Brain microvascular endothelial cell (primary cell): ENCODE measurements at places on chromosomes 11 and 22.

DNA sequence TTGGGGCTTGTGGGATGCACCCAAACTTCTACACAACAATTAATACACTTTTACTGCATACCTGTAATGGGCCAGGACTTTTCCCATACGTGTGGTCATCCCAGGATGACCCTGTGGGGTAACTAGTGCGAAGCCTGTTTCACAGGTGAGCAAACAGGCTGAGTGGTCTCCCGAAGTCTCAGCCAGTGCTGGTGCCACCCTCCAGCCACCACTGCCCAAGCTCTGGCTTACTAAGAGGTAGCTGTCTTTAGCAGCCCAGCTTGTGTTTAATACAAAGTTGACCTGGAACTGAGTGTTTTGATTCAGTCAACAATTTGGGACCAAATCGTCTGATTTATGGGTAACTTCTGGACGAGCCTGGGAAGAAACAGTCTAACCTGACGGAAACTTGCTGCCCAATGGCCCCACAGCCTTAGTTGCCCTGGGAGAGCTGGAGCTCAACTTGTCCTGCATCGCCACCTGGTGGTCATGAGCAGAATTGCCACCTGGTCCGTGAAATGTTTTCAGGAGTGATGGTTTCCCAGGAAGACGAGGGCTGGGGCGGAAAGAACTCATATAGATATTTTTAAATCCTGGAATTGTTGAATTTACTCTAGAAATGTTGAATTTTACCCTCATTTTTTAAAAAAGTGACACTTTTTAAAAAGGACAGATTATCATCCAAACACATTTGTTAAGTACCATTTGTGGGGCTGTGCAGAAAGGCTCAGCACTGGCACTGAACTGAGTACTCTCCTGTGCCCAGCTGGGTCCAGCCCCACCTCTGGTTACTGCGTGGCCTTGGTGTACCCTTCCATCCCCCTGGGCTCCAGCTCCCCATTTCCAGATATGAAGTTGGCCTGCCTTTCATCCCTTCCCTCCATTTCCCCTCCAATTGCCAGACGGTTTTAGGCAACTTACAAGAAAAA, 95.5 kb upstream of the PARVA start:
- DNase-seq, result peak; percentile 86

DNA sequence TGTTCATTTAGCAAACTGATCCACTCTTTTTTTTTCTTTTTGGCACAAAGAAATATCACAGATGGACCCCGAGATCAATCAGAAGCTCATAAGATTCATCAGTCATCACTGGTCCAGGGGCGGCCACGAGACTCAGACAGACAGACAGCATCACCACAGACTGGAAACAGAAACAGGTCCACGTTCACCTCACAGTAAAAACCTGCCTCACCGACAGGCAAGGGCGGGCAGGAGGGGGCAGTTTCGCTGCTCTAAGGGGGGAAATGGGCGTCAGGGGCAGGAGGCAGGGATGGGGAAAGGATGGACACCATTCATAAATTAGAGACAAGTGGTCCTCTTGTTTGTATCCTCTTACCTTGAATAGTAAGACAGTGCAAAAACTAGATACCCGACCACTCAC, 16.5 kb downstream of the CHST1 start:
- DNase-seq, result no peak

DNA sequence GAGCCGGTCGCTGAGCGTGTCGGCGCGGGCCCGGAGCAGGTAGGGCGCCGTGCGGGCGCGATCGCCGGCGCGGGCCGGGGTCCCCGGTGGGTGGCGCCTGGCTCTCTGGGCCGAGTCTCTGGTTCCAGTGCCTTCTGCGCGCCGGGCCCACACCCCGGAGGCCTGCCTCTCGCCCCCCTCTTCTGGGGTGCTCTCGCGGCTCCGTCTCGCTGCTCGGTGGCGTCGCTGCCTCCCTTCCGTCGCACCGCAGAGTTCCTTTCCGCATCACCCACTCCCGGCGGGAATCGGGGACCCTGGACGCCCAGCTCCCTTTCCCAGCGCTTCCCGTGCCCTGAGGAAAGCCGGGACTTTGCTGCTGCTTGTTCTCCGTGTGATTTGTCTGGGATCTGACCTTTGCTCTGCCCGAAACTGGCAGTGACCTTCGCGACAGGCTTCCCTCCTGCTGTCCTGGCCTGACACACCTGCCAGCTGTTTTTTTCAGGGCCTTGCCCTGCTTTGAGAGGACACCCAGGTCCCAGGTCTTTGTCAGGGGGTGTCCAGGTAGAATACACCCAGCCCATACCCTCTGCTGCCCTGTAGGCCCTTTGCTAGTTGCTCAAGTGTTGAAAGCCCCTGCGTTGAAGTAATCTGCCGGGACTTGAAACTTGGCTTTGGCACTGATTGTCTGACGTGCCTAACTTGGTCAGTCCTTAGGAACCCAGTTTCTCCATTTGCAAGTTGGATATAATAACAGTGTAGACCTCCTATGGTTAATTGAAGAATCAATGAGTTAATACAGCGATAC, 711 bp downstream of the FDX1 start:
- no peak for DNase-seq

- DNase-seq, result no peak
These were observed 3.7 kb downstream of the CST6 start for GRCh38 chr11:66015454-66015881.

DNA sequence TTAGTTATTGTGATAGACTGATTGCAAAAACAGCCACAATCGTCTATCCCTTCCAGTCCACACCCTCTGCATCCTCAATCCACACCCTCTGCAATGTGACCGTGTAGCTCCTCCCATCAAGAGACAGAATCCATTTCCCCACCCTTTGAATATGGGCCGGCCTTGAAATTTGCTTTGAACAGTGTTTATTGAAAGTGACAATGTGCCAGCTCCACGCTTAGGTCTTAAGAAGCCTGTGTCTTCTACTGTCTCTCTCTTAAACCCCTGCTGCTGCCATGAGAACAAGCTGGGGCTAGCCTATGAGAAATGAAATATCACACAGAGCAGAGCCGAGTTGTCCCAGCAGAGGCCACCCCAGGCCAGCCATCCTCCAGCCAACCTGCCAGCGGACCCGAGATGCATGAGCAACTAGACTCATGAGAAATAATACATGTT, 22.3 kb upstream of the MICAL2 start:
- DNase-seq, result peak; percentile 84

- no peak for DNase-seq
These were observed 729.7 kb downstream of the BRD1 start for GRCh38 chr22:49097966-49098365.

GRCh38 chr11:67211656-67212436, 54.4 kb upstream of the GRK2 start:
- no peak for DNase-seq

- DNase-seq, result peak; percentile 43
These were observed 8.5 kb upstream of the FXYD6 start for GRCh38 chr11:117884994-117885393.

DNA sequence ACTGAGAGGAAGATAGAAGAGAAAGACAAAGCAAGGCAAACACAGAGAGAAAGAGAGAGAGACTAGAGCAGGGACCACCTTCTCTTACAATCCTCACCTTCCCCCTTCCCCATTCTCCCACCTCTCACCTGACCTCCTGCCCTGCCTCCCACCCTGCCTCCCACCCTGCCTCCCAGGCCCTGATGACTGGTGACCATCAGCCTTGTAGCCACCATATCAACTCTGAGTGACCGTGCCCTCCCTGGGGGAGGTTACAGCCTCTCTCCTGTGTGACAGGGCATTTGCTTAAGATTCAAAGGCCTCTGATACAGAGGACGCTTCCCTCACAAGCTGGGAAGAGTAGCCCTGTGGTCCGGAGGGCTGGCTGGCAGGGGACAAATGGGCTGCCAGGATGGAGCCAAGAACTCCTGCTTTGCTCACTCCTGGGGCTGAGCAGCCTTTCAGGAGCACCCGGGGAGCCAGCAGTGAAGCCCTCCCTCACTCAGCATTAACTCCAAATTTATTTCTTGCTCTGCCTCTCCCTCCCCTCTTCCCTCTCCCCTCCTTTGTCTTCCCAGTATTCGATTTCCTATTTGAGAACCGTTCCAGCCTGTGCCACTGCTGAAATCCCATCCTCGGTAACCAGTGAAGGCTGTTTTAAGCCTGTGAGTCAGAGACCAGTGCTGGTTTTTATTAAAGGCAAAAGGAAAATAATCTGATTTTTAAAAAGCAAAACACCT, 125.2 kb upstream of the SYT13 start:
- DNase-seq, result peak; percentile 14

GRCh38 chr11:122486793-122487495, 168.6 kb upstream of the UBASH3B start:
- peak; percentile 2 for DNase-seq

DNA sequence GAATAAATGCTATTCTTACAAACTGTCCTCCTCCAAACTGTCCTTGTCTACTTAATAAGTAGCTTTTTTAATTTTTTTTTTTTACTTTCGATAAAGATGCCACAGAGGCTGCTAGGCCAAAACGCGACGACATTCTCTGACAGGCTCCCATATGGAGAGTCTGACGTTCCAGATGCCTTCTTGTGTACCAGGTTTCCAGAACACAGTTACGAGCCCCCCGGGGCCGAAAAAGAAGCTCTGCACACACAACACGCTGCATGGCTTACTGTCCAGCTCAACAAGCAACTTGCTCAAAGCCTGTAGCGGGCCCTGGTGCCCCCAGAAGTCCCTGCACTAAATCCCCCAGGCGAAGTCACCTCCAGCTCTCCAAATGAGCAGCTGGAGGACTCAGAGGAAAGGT, 39.3 kb downstream of the LARGE1 start:
- DNase-seq, result no peak

DNA sequence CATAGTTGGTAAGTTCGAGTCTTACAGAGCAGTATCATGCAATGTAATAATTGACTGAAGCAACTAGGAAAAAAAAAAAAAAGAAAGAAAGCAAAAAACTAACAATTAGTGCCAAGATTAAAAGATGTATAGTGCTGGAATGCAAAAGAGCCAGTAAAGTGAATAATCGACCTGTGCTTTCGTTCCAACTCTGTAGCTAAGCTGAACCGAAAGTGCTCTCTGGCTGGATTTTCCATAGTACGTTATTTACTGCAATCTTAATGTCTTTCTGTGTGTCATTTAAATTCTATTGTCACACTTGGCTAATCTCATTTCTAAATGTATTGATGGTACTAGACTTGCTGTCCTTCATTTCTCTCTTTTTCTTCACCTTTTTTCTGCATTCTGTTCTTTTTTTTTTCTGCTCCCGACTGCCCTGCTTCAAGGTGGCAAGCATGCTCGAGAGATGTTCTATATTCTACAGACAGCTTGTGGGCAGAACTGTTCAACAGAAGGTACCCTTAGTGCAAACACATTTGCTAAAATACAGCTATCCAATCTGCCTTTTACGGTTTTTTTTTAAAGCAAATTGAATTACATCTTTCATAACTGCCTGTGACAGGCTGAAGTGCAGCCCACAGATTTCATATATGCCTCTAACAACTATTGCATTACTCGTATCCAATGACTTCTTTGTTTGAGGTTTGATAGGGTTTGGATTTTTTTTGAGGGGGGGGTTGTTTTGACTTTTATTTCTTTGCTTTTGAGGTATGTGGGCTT, 204.2 kb upstream of the MTNR1B start:
- no peak for DNase-seq

DNA sequence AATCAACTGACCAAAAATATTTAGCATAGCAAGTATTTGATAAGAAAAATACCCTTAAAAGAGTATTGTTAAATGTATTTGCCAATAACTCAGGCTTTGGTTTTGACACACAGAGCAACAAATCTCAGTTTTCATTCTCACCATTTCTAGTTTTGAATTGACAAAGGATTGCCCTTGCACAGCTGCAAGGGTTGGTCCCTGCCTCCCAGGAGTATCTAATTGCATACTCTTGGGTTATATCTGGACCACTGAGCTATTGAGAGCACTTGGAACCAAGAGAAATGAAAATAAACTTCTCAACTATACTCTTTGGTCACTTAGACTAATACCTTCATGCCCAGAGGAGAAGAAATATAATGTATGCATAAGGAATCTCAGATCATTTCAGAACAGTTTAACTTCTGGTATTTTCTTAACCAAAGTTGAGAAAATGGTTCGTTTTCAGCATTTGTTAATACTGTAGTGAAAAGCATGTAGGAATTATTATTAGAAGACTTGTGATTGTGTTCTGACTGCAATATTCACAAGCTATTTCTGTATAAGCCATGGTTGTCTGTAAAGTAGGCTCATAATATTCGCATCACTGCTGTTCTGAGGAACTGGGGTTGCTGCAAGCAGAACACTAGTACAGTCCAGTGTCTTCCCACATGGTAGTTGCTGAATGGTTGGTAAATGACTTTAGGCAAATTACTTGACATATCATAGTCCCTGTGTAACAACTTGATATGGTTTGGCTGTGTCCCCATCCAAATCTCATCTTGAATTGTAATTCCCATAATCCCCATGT, 7.9 kb downstream of the C2CD3 start:
- DNase-seq, result no peak

- DNase-seq, result no peak
These were observed 20.8 kb downstream of the TOB2 start for GRCh38 chr22:41425660-41426365.
